ENCODE measurements at places on chromosomes 1 and 21.

DNA sequence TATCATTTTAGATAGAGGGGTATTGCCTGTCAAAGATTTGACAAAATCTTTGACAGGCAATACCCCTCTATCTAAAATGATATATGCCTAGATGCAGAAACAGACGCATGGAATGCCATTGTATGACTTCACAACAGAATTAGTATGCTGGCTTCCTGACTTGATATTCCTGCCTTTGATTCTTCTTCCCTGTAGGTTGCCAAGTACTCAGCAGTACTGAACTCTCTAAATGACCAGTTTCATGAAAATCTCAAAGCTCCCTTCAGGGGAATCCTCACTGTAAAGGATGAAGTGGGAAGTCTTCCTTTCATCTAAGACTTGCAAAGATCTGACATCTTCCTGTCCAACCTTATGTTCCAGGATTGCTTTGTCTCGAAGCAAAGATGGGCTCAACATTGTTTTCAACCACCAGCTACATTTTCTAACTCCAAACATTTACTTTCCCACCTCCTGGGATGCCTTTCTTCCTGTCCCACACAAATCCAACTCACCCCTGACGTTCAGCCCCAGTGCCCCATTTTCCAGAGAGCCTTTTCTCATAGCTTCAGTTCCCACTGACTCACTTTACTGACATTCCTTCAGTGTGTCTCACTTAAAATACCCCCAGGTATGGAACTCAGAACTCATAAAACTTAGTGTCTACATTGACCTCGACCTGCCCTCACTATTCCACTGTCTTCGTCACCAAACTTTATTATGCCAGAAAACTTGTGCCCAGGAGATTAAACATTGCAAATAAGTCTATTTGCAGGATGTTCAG lies 67.3 kb upstream of the KCNJ6 start:
- H3K27ac ChIP-seq: peak overlapping the region; percentile 73
- no peaks in the 10 kb centered on the region for H3K36me3 ChIP-seq
- H3K4me3 ChIP-seq: no peak overlapping the region

- no peaks in the 10 kb centered on the region for H3K36me3 ChIP-seq
- no peak for DNase-seq
- peaks cover 13% of the 10 kb centered on the region for H3K4me1 ChIP-seq
- H3K27ac ChIP-seq: no peak overlapping the region
- H3K4me3 ChIP-seq: no peak overlapping the region
Observed at GRCh38 chr1:43005460-43006361, 47.0 kb upstream of the SLC2A1 start.

DNA sequence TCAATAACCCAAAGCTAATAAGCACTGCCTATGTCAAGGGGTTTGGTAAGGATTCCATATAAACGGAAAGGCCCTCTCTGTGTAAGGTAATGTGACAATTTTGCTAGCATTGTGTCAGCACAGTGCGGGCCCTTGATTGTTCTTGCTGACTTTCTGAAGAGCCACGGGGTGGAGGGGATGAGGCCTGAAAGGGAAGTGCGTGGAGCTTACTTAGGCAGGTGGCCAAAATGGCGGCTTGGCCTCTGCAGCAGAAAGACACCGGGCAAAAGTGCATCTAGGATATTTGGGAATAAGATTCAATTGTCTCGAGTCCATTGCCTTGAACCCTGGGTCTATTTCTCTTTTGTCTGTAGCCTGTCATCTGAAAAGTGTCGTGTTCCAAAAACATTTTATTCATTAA lies 114.3 kb downstream of the TGFB2 start:
- H3K4me1 ChIP-seq: peaks cover 25% of the 10 kb centered on the region
- H3K27ac ChIP-seq: peak overlapping the region; percentile 36
- no peaks in the 10 kb centered on the region for H3K36me3 ChIP-seq
- H3K27me3 ChIP-seq: no peaks in the 10 kb centered on the region

DNA sequence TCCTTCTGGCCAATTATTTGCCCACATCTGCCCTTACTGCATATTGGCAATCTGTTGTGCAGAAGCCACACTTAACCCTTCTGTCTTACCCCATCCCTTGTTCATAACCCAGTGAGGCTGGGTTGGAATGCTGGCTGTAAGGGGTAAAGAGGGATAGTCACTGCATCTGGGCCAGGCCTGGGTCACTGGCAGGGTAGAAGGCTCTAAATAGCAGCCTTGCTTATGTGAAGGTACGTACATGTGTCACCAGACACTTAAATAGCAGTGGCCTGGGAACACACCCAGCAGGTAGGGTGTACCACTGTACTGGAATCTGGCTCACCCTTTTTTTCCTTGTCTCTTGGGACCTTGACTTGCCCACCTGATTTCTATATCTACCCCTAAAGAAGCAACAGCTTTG lies 9.9 kb upstream of the TARS2 start:
- no peak overlapping the region for H3K4me3 ChIP-seq
- H3K27me3 ChIP-seq: no peaks in the 10 kb centered on the region
- peaks cover 27% of the 10 kb centered on the region for H3K4me1 ChIP-seq
- peaks cover 4% of the 10 kb centered on the region for H3K36me3 ChIP-seq
- no peak for DNase-seq

- H3K4me1 ChIP-seq: no peaks in the 10 kb centered on the region
- no peaks in the 10 kb centered on the region for H3K27me3 ChIP-seq
- no peaks in the 10 kb centered on the region for H3K36me3 ChIP-seq
Observed at GRCh38 chr1:53367503-53368313, 39.8 kb upstream of the LRP8 start.

GRCh38 chr1:46342084-46342656 lies 1.6 kb downstream of the NSUN4 start:
- H3K4me3 ChIP-seq: no peak overlapping the region
- peaks cover 32% of the 10 kb centered on the region for H3K36me3 ChIP-seq
- DNase-seq: no peak
- peaks cover 10% of the 10 kb centered on the region for H3K4me1 ChIP-seq
- no peaks in the 10 kb centered on the region for H3K27me3 ChIP-seq

DNA sequence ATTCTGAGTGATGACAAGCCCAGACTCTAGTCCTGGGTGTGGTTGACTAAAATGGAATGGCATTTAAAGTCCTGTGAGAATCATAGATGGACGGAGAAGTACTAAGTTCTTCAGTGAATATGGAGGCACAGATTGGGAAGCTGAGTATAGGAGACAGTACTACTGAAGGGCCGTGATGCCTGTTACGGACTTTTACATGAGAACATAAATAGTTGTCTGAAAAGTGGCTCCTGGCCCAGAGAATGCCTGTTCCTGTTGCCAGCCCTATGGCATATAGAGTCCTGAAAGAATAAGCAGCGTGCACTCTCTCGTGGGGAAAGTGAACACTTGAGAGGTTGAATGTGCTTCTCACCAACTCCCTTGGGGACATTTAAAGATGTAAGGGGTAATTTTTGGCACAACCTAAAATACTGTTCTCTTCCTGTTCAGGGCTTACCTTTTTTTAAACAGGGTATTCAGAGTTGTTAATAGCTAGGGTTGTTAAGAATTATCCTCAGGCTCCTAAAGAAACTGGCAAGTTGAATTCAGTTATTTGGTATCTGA lies 20.4 kb downstream of the CCT8 start:
- H3K27ac ChIP-seq: no peak overlapping the region
- H3K4me1 ChIP-seq: no peaks in the 10 kb centered on the region
- H3K4me3 ChIP-seq: no peak overlapping the region
- no peak for DNase-seq
- no peaks in the 10 kb centered on the region for H3K27me3 ChIP-seq
- peaks cover 81% of the 10 kb centered on the region for H3K36me3 ChIP-seq

GRCh38 chr1:27009601-27010197 lies 3.0 kb downstream of the TENT5B start:
- H3K27ac ChIP-seq: peak overlapping the region; percentile 98
- peak overlapping the region; percentile 93 for H3K4me3 ChIP-seq
- no peaks in the 10 kb centered on the region for H3K27me3 ChIP-seq
- peaks cover 27% of the 10 kb centered on the region for H3K36me3 ChIP-seq
- DNase-seq: peak; percentile 85

- no peak overlapping the region for H3K27ac ChIP-seq
- DNase-seq: no peak
- H3K4me3 ChIP-seq: no peak overlapping the region
- H3K36me3 ChIP-seq: no peaks in the 10 kb centered on the region
- no peaks in the 10 kb centered on the region for H3K4me1 ChIP-seq
Observed at GRCh38 chr21:14942801-14943490, 121.9 kb downstream of the NRIP1 start.

DNA sequence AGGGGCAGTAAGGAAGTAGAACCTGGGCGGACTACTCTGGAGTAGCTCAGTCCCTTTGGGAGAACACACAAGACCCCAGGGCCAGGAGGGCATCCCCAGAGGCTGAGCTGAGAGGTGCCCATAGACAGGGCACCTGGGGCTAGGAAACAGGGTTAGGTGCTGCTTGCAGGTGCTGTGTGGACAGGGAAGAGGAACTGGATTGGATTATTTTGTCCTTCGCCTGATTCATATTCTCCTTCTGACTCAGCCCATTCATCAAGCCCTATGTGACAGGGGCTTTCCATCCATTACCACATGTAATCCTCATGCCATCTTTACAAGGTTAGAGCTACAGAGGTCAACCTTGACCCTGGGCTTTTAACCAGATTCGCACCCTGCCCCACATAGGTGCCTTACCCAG lies 183.9 kb downstream of the C1orf94 start:
- H3K36me3 ChIP-seq: no peaks in the 10 kb centered on the region
- no peak overlapping the region for H3K4me3 ChIP-seq
- no peaks in the 10 kb centered on the region for H3K4me1 ChIP-seq

DNA sequence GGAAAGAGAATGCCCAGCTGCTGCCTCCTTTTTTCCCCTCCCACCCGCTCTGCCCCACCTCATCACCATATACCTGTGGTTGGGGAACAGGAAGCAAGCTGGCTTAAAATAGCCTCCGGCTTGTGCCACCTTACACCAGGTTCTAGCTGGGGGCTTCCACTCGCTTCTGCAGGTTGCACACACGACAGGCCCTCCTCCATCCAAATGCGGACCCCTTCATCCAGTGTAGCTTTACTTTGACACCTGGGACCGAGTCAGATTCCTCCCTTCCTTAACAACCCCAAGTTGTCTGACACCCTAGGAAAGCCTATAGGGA lies 14.6 kb downstream of the BLACAT1 start:
- H3K4me3 ChIP-seq: no peak overlapping the region
- 0 out of 2 replicates have a peak, but pooled peaks cover 5% of the 10 kb centered on the region for H3K36me3 ChIP-seq
- H3K27me3 ChIP-seq: no peaks in the 10 kb centered on the region
- no peak for DNase-seq

- no peaks in the 10 kb centered on the region for H3K27me3 ChIP-seq
- H3K27ac ChIP-seq: no peak overlapping the region
- no peaks in the 10 kb centered on the region for H3K4me1 ChIP-seq
- no peak overlapping the region for H3K4me3 ChIP-seq
- H3K36me3 ChIP-seq: no peaks in the 10 kb centered on the region
Observed at GRCh38 chr1:213947200-213947801, 40.5 kb upstream of the PROX1 start.

- H3K27me3 ChIP-seq: no peaks in the 10 kb centered on the region
- no peaks in the 10 kb centered on the region for H3K36me3 ChIP-seq
- DNase-seq: no peak
- no peak overlapping the region for H3K4me3 ChIP-seq
Observed at GRCh38 chr1:71930511-71930910, 351.8 kb downstream of the NEGR1 start.

GRCh38 chr1:164928232-164928812 lies 369.3 kb downstream of the PBX1 start:
- H3K27ac ChIP-seq: no peak overlapping the region
- DNase-seq: no peak
- no peak overlapping the region for H3K4me3 ChIP-seq
- no peaks in the 10 kb centered on the region for H3K4me1 ChIP-seq

GRCh38 chr1:7962636-7963377 lies 1.3 kb downstream of the PARK7 start:
- H3K27ac ChIP-seq: peak overlapping the region; percentile 50
- H3K4me1 ChIP-seq: peaks cover 9% of the 10 kb centered on the region
- no peaks in the 10 kb centered on the region for H3K27me3 ChIP-seq
- DNase-seq: no peak
- peak overlapping the region; percentile 63 for H3K4me3 ChIP-seq
- H3K36me3 ChIP-seq: peaks cover 52% of the 10 kb centered on the region

GRCh38 chr1:219806642-219807041 lies 121.7 kb downstream of the SLC30A10 start:
- H3K27me3 ChIP-seq: no peaks in the 10 kb centered on the region
- no peaks in the 10 kb centered on the region for H3K36me3 ChIP-seq
- H3K4me1 ChIP-seq: no peaks in the 10 kb centered on the region
- no peak for DNase-seq
- no peak overlapping the region for H3K27ac ChIP-seq

DNA sequence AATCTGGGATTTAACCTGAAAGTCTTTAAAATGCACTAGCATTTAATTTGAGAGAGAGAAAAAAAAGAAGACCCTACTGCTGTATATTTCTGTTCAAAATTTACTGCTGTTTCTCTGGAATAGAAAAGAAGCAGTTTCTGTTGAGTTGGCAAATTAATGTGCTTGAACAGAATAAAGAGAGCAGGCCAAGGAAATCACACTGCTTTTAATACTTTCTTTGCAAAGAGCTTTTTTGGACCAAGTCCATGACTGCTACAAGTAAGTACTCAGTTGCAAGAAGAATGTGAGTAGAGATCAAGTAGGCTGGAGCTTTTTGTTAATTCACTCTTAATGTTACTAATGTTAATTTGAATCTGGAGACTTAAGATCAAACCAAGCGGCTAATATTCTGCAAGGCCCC lies 336.2 kb upstream of the SGIP1 start:
- H3K27ac ChIP-seq: no peak overlapping the region
- H3K4me1 ChIP-seq: no peaks in the 10 kb centered on the region
- no peaks in the 10 kb centered on the region for H3K36me3 ChIP-seq

DNA sequence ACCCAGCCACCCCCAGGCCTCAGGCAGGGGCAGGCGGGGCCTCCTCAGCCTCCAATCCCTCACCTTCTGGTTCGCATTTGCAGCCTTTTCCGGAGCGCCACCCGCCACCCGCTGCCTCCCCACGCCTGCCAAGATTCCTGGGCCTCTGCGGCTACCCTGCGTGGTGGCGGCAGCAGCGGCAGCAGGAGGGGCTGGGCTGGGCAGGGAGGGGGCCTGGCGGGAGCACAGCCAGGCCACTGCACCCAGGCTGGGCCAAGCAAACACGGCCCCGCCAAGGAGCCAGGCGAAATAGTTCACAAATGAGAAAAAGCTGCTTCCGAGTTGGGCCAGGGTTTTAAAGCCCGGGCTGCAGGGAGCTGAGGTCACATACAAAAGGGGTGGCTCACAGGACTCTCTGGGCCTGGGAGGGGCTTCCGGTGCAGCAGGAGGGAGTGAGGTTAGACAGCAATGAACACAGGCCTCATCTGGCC lies 9.8 kb downstream of the COL8A2 start:
- H3K36me3 ChIP-seq: no peaks in the 10 kb centered on the region
- no peak overlapping the region for H3K4me3 ChIP-seq
- no peaks in the 10 kb centered on the region for H3K4me1 ChIP-seq
- no peaks in the 10 kb centered on the region for H3K27me3 ChIP-seq
- no peak overlapping the region for H3K27ac ChIP-seq

Measured in RWPE2 (cell line).